ENCODE measurements at places on chromosomes 6 and 20.

DNA sequence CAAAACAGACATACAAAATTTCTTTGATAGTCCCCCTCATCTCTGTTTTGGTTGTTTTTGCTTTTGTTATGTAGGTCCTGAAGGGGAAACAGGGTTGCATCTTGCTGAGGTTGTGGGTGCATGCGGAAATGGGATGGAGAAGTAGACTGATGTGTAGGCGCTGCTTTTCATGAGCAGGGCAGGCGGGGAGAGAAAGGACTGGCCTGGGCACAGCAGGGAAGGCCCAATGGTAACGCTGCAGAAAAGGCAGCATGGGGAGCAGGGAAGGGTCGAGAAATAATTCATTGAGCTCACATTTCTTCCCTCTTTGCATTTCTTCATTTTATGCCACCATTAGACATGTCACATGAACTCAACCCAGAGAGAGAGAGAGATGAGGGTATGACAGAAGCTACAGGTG lies 74.3 kb upstream of the CCN2 start:
- DNase-seq: no peak

DNA sequence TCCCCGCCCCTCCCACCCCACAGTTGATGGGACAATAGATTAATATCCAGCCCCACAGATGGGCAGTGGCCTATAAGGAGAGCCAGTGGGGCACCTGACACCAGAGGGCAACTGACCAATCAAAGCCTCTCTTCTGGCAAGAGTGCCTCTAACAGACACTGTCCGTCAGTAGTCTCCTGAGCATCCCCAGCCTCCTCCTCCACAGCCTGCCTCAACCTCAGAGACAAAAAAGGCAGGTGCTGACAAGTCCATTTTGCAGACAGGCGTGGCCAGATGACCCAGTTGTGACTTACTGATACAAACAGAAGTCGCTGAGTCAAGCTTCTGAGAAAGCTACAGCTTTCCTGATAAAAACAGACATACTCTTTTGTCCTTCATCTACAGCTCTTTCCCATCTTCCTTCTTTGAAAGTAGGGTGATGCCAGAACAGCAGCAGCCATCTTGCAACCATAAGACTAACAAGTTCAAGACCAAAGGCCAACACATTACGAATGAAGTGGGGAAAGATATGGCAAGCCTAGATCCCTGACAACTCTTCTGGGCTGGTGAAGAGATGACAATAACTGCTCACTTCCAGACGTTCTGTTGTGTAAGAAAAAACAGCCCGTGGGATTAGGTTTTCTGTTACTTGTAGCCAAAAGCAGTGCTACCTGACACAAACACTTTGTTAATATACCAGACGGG lies 12.3 kb downstream of the PPIL1 start:
- no peak for DNase-seq

- no peak for DNase-seq
These were observed 184.0 kb downstream of the RPS12 start for GRCh38 chr6:132998418-132998817.

- no peak for DNase-seq
These were observed 25.3 kb upstream of the NAA20 start for GRCh38 chr20:19991854-19992253.

DNA sequence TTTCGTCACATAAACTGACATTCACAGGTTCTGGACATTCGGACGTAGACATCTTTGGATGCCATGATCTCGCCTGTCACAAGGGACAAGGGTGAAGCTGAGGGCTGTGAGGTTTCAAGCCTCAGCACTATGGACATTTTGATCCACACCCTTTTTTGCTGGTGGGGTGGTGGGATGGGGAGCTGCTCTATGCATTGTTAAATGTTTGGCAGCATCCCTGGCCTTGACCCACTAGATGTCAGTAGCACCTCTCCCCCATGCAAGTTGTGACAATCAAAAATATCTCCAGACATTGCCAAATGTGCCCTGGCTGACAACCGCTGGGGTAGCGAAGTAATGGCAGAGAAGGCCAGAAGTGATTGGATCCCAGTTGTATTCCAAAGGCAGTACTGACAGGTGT lies 229.4 kb downstream of the TSHZ2 start:
- DNase-seq: no peak

- DNase-seq: no peak
These were observed at the start of gene ADIG for GRCh38 chr20:38581013-38581412. Gene ADIG, plus strand, starts transcription at chr20:38581197. Its CDS starts 54 bp downstream, at chr20:38581251.

All from GM12891 (cell line).